ENCODE measurements at places on chromosomes 7 and 10.

- DNase-seq: no peak
These were observed 63.1 kb upstream of the MEOX2 start for GRCh38 chr7:15749631-15750030.

DNA sequence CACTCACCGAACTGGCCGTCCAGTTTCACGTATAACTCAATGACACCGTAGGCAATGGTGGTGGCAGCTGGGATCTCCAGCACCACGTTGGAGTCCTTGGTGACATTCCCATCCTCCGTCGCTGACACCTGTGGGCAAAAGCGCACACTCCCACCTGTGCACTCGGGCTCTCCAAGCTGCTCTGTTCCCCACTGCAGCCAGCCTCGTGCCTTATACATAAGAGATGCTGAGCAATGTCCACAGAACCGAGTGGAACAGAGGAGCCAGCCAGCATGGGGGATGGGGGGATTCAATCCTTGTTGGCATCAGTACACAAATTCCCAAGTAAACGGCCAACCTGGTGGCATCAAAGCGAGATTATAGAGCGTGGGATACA lies 40.0 kb downstream of the GSDME start:
- DNase-seq: no peak

GRCh38 chr7:126699707-126700106 lies 553.0 kb downstream of the GRM8 start:
- DNase-seq: no peak

GRCh38 chr7:96246919-96247318 lies 75.0 kb downstream of the SLC25A13 start:
- no peak for DNase-seq

GRCh38 chr7:157097056-157097329 lies 41.7 kb upstream of the UBE3C start:
- DNase-seq: no peak

Data from T-helper 22 cell (primary cell).